CD8-positive, alpha-beta memory T cell (primary cell): ENCODE measurements at places on chromosomes 6 and 20. TPM values are rescaled to one million over a fixed set of nuclear protein-coding genes. Genes with fewer than 3 reads are reported as not detected.

The CGA gene
- not detected for polyA plus RNA-seq

The CPNE5 gene
- 0.44 TPM for polyA plus RNA-seq

The RIPPLY2 gene
- polyA plus RNA-seq: not detected

The RGS17 gene
- polyA plus RNA-seq: 0.49 TPM

The KDM1B gene
- 0.84 TPM for polyA plus RNA-seq

The HLA-DQA1 gene
- polyA plus RNA-seq: 3.2 TPM

The BPIFB4 gene
- not detected for polyA plus RNA-seq

GRCh38 chr6:15416932-15417509 lies 171.2 kb downstream of the JARID2 start:
- no peak for DNase-seq
- no peak overlapping the region for H3K4me3 ChIP-seq
- H3K27ac ChIP-seq: no peak overlapping the region
- H3K4me1 ChIP-seq: peaks cover 22% of the 10 kb centered on the region
- H3K27me3 ChIP-seq: no peaks in the 10 kb centered on the region

GRCh38 chr6:138657065-138657425 lies 116.5 kb upstream of the CCDC28A start:
- H3K36me3 ChIP-seq: no peaks in the 10 kb centered on the region
- H3K27me3 ChIP-seq: no peaks in the 10 kb centered on the region
- H3K4me3 ChIP-seq: no peak overlapping the region
- H3K27ac ChIP-seq: no peak overlapping the region
- DNase-seq: no peak

DNA sequence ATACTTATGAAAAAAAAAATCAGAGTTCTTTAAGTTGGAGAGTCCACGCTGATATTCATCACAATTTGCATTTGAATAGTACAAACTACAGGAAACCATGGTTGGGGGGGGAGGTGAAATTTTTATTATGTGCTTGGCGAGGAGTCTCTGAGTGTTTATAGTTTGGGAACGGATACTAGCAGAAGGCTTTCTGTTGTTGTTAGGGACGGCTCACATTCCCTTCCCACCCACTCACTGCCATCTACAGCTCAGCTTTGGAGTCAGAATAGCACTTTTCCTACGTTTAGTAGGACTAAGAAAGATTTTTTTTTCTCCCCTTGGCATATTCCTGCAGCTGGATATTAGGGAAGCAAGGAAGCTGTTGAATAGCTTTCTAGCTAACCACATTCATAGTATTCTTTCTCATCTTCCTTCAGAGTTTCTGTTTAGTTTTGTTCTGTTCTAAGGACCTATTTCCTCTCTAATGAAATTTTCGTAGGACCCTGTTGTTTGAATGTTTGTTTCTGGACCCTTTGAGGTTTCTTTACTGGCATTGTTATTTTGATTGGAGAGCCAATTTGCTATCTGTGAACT lies 235.1 kb upstream of the ZNF217 start:
- H3K4me1 ChIP-seq: peaks cover 38% of the 10 kb centered on the region
- H3K27ac ChIP-seq: peak overlapping the region; percentile 68
- H3K27me3 ChIP-seq: no peaks in the 10 kb centered on the region
- H3K4me3 ChIP-seq: peak overlapping the region; percentile 65
- no peaks in the 10 kb centered on the region for H3K36me3 ChIP-seq

DNA sequence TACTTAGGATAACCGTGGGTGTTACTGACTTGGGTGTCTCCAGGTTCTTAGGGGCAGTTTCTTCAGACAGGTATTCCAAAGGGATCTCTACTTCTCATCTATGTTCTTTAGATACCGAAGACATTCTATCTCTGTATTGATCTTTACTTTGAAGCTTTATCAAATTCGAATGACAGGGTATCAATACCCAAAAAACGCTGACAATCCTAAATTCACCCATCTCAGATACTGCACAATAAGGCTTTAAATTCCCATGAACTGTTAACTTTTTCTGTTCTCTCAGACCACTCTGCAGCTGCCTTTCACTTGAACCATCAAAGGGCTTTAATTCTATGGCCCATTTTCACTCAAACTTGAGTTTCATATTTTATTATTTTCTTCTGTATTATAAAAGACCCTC lies 72.1 kb downstream of the ZDHHC14 start:
- no peak for DNase-seq
- H3K4me1 ChIP-seq: peaks cover 7% of the 10 kb centered on the region
- no peaks in the 10 kb centered on the region for H3K27me3 ChIP-seq
- no peak overlapping the region for H3K27ac ChIP-seq

DNA sequence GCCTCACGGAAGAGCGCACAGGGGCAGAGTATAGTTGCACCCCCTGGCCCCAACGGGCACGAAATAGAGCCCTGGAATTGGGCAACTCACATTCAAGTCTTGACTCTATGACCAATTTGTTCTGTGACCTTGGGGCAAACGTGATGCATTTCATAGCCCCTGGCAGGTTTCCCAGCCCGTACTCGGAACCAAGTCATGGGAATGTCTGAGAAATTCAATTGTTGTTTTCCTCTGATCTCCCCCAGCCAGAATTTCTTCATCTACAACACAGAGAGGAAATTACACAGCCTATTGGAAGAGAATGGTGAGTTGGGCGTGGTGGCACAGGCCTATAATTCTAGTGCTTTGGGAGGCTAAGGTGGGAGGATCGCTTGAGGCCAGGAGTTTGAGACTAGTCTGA lies 322.3 kb upstream of the SULF2 start:
- H3K27me3 ChIP-seq: no peaks in the 10 kb centered on the region
- no peak overlapping the region for H3K4me3 ChIP-seq
- no peaks in the 10 kb centered on the region for H3K4me1 ChIP-seq
- H3K27ac ChIP-seq: no peak overlapping the region
- no peak for DNase-seq

- no peaks in the 10 kb centered on the region for H3K4me1 ChIP-seq
- no peak overlapping the region for H3K4me3 ChIP-seq
- H3K27me3 ChIP-seq: no peaks in the 10 kb centered on the region
- H3K36me3 ChIP-seq: no peaks in the 10 kb centered on the region
Measured at GRCh38 chr6:18099511-18099910, 23.0 kb downstream of the NHLRC1 start.

- no peaks in the 10 kb centered on the region for H3K27me3 ChIP-seq
- no peaks in the 10 kb centered on the region for H3K4me1 ChIP-seq
- H3K27ac ChIP-seq: no peak overlapping the region
- H3K4me3 ChIP-seq: no peak overlapping the region
- H3K36me3 ChIP-seq: peaks cover 33% of the 10 kb centered on the region
Measured at GRCh38 chr6:152225241-152225934, 411.8 kb downstream of the SYNE1 start.

GRCh38 chr6:37556881-37557644 lies 57.4 kb upstream of the CCDC167 start:
- peaks cover 18% of the 10 kb centered on the region for H3K4me1 ChIP-seq
- H3K36me3 ChIP-seq: no peaks in the 10 kb centered on the region
- H3K27me3 ChIP-seq: no peaks in the 10 kb centered on the region
- DNase-seq: no peak

DNA sequence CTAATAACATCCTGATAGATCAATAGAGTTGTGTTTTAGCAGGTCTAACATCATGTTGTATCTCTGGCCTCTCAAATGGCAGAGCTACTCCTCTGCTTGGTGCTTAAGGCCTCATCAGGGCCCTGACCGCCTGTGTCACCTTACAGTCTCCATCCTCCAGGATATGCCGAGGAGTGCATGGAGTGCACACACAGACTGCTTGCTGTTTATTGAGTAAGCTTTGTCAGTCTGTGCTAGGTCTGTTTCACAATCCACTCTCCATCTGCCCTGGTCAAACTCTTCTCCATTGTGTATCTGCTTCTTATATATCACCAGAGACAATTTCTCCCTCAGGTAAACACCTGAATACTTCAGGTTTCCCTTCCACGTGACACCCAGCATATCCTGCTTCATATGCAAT lies 136.1 kb downstream of the SLC24A3 start:
- no peak overlapping the region for H3K27ac ChIP-seq
- H3K36me3 ChIP-seq: no peaks in the 10 kb centered on the region
- DNase-seq: no peak

DNA sequence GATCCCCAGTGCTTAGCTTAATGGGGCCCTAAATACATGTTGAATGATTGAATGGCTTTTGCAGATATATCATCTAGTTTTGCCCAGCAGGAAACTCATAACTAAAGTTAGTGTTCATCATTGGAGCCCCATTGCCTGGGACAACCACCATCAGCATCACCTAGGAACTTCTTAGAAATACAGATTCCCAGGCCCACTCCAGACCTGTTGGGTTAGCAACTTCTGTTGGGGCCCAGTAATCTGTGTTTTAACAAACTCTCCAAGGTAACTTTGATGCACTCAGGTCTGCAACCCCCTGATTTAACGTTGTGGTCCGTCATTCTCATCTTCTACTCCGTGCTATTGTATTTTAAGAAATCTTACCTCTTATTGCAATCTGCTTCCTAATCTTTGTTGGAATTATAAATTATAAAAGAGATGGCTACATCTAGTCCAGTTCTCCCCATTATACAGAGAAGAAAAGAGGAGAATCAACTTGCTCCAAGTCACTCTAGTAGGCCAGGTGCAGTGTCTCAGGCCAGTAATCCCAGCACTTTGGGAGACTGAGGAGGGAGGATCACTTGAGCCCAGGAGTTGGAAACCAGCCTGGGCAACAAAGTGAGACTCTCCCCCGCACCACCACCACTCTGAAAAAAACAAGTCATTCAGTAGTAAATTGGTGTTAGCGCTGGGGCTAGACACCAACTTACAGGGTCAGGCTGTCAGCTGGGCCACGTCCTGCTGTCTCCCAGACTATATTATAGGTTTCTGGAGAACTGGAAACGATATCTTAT lies 13.7 kb downstream of the FOXP4 start:
- no peaks in the 10 kb centered on the region for H3K27me3 ChIP-seq
- H3K4me3 ChIP-seq: peak overlapping the region; percentile 80
- H3K27ac ChIP-seq: no peak overlapping the region
- no peak for DNase-seq
- no peaks in the 10 kb centered on the region for H3K36me3 ChIP-seq

DNA sequence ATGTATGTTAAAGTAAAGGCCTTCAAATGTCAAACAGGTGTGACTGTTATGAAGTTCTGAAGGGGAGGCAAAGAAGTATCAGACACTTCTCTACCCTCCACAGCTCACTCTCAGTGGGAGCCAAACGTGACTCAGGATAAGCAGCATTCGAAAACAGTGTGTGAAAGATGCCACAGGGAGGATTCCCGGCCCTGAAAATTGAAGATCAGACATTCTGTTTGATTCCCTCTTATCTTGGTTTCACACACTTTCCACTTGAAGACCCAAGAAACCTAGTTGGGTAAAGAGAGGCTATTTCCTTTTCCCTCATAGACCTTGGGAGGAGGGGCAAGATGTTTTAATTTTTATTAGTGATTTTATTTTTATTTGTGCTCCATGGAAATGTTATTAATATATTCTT lies 164.2 kb upstream of the SUPT3H start:
- H3K27ac ChIP-seq: no peak overlapping the region
- DNase-seq: no peak
- no peaks in the 10 kb centered on the region for H3K27me3 ChIP-seq

GRCh38 chr20:63536997-63537524 lies at the start of gene PTK6:
Gene PTK6 (minus strand): TSS chr20:63537376. CDS start chr20:63537314, 62 bp downstream.
- peaks cover 23% of the 10 kb centered on the region for H3K4me1 ChIP-seq
- no peaks in the 10 kb centered on the region for H3K36me3 ChIP-seq
- H3K27me3 ChIP-seq: no peaks in the 10 kb centered on the region

GRCh38 chr6:109472132-109472995 lies 10.7 kb downstream of the ZBTB24 start:
- H3K4me1 ChIP-seq: peaks cover 9% of the 10 kb centered on the region
- peaks cover 52% of the 10 kb centered on the region for H3K36me3 ChIP-seq
- no peak overlapping the region for H3K27ac ChIP-seq
- DNase-seq: no peak
- H3K27me3 ChIP-seq: no peaks in the 10 kb centered on the region

DNA sequence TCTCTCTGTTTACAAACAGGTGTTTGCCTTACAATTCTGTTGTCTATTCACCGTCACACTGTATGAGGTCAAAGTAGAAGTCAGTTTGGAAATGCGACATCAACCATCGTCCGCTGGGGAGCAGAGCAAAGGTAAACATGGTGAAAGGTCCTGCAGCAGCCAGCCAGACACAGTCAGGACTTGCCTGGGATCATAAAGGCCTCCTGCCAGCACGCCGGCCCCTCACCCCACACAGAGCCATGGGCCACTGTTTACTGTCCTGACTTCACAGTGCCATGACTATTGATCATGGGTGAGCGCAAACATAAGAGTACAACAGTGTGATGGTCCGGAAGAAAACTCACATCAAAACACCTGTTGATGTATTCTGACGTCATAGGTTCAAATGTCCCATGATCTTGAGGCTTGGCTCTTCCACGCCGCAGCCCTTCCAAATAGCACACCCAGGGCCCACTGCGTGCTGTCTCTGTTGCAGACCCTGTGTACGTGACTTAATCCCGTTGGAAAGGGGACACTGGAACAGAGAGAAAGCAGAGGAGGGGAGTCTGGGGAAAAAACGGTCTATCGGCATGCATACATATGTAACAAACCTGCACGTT lies 16.9 kb upstream of the PPP1R3G start:
- H3K27me3 ChIP-seq: no peaks in the 10 kb centered on the region
- no peak overlapping the region for H3K27ac ChIP-seq
- H3K4me3 ChIP-seq: no peak overlapping the region
- DNase-seq: no peak

- no peak overlapping the region for H3K4me3 ChIP-seq
- H3K4me1 ChIP-seq: no peaks in the 10 kb centered on the region
- H3K27ac ChIP-seq: no peak overlapping the region
- no peak for DNase-seq
Measured at GRCh38 chr6:168102315-168102985, 23.4 kb upstream of the FRMD1 start.

DNA sequence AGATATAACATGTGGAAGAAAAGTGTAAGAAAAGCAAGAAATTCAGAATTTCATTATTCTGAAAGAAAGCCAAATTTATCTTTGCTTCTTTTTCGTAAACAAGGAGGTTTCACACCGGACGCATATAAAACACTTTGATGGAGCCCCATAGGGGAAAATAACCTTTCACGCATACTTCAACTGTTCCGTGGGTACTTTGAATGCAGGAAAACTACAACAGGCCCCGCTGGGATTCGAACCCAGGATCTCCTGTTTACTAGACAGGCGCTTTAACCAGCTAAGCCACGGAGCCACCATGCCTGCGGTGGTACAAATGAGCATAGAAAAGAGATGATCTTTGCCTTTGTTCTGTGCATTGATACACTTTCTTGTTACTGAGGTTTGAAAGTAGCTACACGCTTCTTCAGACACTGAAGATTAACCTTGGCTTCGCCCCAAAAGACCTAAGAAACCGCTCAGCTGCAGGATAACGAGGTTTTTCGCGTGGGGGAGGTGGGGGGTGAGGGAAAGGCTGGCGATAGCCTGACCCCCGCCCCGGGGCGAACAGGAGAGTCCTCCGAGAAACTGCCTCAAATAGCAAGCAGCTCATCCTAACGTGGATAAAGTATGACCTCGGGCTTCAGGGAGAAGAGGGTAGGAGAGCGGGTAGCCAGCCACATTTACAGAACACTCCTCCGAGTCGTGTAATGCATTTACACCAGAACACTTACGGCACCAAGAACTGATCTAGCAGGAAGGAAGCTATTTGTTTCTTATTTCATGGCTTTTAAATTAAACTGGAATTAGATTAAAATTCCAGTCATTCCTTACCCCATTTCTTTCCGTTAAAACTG lies 5.3 kb upstream of the HMGN4 start:
- H3K4me1 ChIP-seq: peaks cover 31% of the 10 kb centered on the region
- H3K27ac ChIP-seq: peak overlapping the region; percentile 68
- H3K27me3 ChIP-seq: no peaks in the 10 kb centered on the region
- H3K4me3 ChIP-seq: peak overlapping the region; percentile 82
- peak; percentile 88 for DNase-seq

GRCh38 chr6:101396548-101397173 lies 3.2 kb downstream of the GRIK2 start:
- H3K36me3 ChIP-seq: no peaks in the 10 kb centered on the region
- no peaks in the 10 kb centered on the region for H3K4me1 ChIP-seq
- H3K4me3 ChIP-seq: no peak overlapping the region
- no peak for DNase-seq
- H3K27me3 ChIP-seq: peaks cover 6% of the 10 kb centered on the region
- H3K27ac ChIP-seq: no peak overlapping the region
